ENCODE measurements at places on chromosomes 2 and 18.

- DNase-seq: no peak
Measured at GRCh38 chr2:214265991-214266489, 144.8 kb upstream of the VWC2L start.

DNA sequence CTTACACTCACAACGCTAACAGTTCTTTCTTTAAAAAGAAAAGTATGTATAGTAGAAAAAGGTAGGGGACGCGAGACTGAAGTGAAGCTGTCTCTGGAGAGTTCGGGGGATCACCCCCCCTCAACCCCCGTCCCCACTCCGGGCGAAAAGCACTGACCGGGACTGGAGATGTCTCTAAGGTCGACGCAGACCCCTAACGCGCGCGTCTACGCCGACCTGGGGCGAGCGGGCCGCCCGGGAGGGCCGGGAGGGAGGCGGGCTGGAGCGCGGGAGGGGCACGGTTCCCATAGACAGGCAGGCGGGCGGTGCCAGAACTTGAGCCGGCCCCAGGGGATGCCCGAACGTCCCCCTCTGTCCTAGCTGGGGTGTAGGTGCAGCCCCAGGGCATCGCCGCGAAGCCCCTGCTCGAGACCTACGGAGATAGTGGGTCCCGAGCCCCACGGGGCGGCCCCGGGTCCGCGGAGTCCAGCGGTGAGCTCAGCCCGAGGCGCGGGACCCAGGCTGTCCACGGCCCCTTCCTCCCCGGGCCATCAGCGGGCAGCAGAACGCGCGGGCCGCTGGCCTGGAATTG, 82.2 kb downstream of the CHRNA1 start:
- DNase-seq: peak; percentile 37

DNA sequence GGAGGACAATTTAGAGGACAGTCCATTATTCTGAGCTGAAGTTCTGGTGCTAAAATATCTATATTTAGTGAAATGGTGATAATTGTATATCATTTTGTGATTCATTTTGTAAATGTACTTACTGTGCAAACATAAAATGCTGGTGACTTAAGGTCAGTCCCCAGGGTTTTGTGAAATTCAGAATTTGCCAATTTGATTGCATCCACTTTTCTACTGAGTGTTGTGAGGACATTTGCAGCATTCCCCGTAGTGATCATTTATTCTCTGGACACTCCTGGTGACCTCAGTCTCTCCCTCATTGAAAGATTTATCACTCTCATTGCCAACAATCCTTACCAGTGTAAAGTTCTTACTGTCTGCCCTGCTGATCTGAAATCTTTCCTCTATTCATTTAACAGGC, 98.2 kb downstream of the SOCS6 start:
- no peak for DNase-seq

- no peak for DNase-seq
Measured at GRCh38 chr18:42228581-42228980, 273.5 kb downstream of the PIK3C3 start.

GRCh38 chr2:149278872-149279264, 51.5 kb upstream of the LYPD6 start:
- no peak for DNase-seq

DNA sequence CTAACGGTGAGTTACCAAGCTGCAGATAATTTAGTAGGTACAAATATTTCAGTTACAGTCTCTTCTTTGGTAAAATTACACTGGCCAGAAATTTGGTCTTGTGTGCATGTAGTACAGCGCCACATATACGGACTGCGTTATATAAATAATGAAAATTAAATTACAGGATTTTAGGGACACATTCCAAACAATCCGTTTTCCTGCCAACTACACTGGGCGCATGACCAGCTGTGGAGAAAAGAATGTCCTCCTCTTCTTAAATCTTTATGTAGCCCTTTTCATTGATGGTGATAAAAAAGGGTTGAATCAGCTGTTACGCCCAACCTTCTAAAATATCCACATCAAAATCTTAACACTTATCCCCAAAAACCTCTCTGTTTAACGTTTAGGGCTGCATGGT, 37.5 kb downstream of the TCF4 start:
- DNase-seq: no peak

GRCh38 chr2:106606652-106607051, 119.5 kb downstream of the CD8B2 start:
- no peak for DNase-seq

- DNase-seq: no peak
Measured at GRCh38 chr2:28117104-28117596, 226.6 kb downstream of the BABAM2 start.
